ENCODE measurements at places on chromosomes 7 and 10. TPM values are rescaled to one million over a fixed set of nuclear protein-coding genes. Genes with fewer than 3 reads are reported as not detected.

CLCN1 gene
- total RNA-seq = not detected

ARHGEF35 gene
- 3.6 TPM for total RNA-seq

PDE1C gene
- 24.2 TPM for total RNA-seq

GIMAP8 gene
- total RNA-seq = not detected

DYNC1I1 gene
- total RNA-seq = 8.4 TPM

HOXA10 gene
- 12.3 TPM for total RNA-seq

FOXI2 gene
- not detected for total RNA-seq

DNA sequence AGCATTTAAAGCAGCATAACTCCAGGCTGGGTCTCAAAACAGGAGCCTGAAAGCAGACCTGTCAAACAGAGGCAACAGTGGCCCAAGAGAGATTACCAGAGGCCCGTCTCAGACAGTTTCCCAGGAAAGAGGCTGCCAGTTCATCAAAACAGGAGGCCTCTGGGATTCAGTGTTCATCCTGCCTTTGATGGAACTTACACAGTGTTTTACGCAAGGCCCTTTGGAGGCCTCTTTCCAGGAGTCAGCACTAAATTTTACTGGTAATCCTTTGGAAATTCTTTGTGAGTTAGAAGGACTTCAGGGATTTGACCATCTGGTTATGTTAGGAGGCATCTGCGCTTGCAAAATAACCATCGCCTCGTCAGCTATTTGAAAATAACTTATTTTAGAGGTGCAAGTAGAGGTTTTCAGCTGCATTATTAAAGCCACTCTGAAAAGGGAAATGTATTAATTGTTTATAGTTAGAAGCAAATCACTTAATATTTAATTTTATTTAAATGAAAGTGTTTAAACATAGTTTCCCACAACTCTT lies 501.2 kb upstream of the COBL start:
- no peak for DNase-seq

GRCh38 chr10:34314457-34314856 lies 500.6 kb downstream of the PARD3 start:
- no peak for DNase-seq

DNA sequence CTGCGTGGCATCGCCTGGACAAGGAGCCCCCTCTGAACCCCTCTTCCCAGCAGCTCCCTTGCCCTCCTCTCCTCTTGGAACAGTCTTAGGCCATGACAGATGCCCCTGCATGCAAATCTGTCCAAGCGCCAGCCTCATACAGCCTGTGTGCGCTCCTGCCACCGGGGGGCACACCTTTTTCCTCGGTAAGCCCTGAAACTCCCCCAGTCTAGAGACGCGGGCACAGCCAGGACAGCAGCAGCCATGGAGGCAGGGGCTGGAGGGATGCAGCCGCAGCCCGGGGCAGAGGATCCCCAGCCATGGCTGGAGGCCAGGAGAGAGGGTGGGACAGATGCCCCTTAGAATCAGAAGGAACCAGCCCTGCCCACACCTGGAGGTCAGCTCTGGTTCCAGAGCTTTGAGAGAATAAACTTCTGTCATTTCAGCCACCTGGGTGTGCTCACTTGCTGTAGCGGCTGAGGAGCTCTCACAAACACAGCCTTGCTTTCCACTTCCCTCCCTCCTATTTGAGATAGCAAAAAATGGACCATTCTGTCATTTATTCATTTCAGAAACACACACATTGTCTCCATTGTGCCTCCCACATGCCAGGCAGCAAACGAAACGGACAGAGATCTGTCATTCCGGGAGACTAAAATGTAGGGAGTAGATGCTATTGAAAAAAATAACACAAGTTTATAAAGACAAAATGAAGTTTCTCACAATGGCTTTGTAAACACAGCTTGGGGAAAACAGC lies 241.5 kb downstream of the WDR37 start:
- DNase-seq = no peak

- DNase-seq = no peak
Observed at GRCh38 chr10:128540128-128540762, 414.0 kb upstream of the MKI67 start.

DNA sequence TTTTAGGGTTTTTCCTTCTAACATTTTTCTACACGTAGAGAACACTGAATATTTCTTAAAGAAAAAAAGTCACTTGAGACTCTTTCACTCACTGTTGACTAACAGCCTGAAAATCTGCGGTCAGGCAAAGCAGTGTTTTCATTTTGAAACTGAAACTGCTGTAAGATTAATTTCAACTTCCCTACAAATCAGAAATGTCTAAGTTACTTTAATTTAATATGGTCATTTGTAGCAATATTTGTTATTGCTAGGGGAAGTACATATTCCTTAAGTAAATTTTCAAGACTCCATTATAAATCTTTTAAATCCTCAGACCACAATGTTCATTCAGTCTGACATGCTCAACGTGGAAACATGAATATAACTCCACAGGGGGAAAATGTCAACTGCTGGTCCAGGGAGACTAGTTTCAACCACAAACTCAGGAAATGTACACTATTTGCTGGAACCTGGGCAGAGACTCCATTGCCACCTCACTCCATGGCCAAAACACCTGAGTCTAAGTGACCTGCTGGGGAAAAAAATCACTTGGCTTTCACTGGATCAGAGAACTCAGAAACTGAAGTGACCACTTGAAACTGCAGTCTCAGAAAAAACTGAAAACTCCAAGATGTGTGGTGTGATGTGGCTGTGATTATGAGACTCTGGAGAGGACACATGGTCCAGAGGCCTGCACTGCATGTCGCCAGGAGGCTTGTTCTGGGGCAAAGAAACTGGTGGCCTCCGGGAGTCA lies 161.2 kb downstream of the TAX1BP1 start:
- peak; percentile 77 for DNase-seq

DNA sequence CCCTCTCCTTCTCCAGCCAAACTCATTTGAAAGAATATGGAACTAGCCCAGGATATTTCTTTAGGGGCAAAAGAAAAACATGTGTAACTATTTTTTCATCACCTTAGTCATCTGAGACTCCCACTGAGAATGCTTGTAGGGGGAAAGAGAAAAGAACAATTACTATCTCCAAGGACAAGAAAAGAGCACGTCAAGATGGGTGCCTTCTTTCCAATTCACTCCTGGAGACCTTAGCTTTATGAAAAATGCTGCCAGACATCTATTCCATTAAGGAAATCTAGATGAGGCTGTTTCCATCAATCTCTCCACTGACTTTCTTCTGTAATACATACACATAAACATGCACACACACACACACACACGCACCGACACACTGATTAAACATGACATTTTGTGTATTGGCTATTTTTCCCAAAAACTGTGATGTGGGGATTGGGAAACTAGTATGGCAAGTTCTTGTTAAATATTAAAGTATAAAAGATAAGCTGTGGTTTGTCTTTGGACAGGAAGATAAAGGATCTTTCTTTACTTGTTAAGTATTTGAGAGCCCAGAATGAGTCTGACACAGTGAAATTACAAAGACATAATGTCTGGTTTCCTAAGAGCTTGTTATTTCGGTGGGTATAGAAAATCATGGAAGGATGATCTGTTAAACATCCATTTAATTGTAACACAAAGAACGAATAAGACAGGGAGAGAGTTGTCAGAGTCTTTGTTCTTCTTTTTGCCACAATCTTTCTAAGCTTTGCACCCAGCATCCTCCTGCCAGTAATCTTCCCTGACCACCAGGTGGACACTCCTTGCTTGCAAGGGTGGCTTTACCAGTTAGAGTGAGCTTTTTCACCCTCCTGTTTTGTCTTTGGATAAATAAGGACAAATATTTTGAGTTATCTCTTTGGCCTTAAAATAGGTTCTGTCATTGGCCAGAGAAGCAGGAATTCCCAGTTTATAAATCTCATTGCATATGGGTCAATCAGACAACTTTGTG lies 177.3 kb upstream of the TMEM72 start:
- DNase-seq = no peak

- no peak for DNase-seq
Observed at GRCh38 chr7:82331234-82331633, 112.3 kb downstream of the CACNA2D1 start.

DNA sequence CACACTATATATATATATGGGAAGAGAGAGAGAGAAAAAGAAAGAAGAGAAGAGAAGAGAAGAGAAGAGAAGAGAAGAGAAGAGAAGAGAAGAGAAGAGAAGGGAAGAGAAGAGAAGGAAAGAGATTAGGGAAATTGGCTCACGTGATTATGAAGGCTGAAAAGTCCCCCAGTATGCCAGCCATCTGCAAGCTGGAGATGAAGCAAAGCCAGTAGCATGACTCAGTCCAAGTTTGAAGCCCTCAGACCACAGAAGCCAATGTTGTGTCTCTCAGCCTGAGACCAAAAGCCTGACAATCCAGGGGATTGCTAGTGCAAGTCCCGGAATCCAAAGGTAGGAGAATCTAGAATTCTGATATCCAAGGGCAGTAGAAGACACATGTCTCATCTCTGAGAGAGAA lies 206.3 kb upstream of the PRSS1 start:
- peak; percentile 88 for DNase-seq

DNA sequence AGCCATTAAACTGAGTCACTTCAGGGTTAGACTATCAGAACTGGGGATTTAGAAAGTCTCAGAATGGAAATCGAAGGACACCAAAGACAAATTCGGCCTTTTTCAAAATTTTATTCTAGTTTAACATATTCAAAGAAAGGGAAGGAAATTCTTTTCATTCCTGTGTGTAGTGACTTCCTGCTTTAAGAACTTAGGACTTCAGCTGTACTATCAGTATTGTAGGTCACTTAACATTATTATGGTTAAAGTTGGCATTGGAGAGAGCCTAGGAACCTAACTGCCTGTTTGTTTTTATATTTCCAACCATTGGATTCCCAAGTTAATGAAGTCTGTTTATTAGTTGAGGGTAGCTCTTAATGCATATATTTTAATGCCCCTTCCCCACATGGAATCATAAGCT lies 63.7 kb downstream of the PTEN start:
- no peak for DNase-seq

DNA sequence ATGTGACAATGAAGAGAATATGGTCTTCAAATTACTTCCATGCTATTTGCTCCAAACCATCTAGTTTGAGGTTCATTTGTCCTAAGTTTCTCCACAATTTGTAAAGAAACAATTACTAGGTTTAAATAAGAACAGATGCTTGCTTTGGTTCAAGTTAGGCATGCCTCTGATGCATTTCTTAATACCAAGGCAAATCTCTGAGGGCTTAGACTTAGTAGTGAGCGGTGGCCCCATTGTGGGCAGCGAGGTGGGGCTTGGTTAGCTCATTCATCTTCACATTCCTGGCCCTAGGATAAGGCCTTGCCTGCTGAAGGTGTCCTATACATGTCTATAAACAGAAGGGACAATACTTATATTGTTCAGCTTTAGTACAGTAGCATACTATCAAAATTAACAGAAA lies 52.4 kb upstream of the RHEB start:
- DNase-seq = no peak

- DNase-seq = peak; percentile 67
Observed at GRCh38 chr10:18713077-18713476, 53.8 kb downstream of the ARL5B start.

DNA sequence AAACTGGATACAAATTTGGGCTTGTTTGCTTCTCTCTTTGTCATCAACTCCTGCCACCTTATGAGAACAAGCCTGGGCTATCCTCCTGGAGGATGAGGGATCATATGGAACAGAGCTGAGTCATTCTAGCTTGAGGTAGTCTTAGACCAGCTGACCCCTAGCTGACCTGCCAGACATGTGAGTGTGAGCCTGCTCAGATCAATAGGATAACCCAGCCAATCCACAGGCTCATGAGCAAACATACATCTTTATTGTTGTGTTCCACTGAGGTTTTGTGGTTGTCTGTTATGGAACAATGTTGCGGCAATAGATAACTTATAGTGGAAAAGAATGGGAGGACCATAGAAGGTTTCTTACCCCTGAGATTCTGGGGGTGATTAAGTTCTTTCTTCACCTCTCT lies 54.5 kb upstream of the FAM180A start:
- no peak for DNase-seq

- no peak for DNase-seq
Observed at GRCh38 chr10:102470579-102471546, 19.5 kb upstream of the C10orf95 start.

DNA sequence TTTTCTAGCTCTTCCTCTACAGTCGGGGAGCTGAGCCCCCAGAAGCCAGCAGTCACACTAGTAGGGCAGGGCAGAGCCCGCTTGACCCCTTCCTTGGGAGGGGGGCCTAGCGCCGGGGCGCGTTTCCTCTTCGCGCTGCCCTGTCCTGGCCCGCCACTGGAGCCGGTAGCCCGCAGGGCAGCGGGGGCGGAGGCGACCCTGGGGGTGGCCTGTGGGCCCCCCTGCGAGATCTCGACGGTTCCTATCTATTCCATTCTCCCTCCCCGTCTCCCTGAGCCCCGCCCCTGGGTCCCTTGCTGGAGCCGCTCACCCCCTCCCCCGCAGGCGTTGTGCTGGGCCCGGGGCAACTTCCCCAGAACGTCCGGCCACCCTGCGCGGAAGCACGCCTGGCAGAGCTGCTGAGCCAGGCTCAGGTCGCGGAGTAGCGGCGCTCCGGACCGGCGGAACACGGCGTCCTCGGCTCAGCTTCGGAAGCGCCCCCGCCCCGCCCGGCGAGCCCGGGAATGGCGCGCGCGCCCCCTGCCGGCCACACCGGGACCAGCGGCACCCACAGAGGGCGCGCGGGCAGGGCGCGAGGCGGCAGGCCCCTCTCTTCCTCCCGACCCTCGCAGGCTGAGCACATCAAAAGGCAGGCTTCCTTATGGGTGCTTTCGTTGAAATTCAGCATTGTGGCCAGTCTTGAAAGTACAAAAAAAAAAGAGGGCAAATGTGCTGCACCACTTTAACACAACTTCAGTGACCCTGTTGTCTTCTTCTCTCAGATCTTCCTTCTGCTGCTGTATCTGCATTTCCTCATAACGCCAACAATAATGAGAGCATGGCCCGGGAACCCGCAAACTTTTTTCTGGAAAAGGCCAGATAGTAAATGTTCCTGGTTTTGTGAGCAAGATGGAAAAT lies 327.6 kb downstream of the TNS3 start:
- DNase-seq = peak; percentile 88

DNA sequence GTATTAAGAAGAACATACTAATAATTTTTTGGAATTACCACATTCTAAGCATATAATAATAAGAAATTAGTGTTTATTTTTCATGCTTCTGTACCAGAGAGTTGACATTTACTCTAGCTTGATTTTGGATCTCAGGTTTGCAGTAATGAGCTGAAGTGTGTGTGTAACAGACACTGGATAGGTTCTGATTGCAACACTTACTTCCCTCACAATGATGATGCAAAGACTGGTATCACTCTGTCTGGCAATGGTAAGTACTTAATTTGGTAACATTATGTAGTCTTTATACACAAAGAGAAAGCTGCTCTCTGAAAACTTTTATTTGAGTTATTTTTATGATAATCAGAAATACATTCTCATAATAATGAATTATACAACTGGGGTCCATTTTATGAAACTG lies 54.1 kb downstream of the SRI start:
- DNase-seq = no peak

DNA sequence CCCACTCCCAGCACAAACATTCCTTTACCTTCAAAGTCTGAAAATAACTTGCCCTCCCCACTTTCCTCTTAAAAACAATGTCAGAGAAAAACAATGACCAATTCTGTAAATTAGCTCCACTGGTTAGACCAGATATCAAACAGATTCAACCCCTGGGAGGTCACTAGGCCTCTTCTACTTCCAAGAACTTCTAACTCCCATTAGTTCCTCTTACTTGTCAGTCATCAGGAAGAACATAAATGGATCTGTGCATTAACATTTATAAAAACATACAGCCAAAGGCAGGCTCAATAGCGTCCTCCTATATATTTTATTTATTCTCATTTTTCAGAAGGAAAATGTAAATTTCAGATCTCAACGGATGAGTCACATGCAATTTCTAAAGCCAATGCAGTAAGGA lies 2.2 kb downstream of the ELAPOR2 start:
- DNase-seq = no peak
